ENCODE measurements at places on chromosomes 12 and 14. TPM values are rescaled to one million over a fixed set of nuclear protein-coding genes. Genes with fewer than 3 reads are reported as not detected.

GRCh38 chr14:28758253-28758884 lies 8.2 kb upstream of the FOXG1 start:
- no peak for DNase-seq

GRCh38 chr12:3182426-3182825 lies 105.2 kb downstream of the TSPAN9 start:
- no peak for DNase-seq

TRPV4 gene
- 4.0 TPM for total RNA-seq

LTBR gene
- total RNA-seq: 2.5 TPM

- no peak for DNase-seq
These were observed 49.9 kb upstream of the AMN1 start for GRCh38 chr12:31778687-31779086.

Measured in H7 (cell line).